ENCODE measurements at places on chromosomes 2 and 18.

- no peak for DNase-seq
These were observed 13.2 kb downstream of the ITM2C start for GRCh38 chr2:230877759-230878598.

GRCh38 chr18:39347701-39348100, 1782.1 kb upstream of the CELF4 start:
- no peak for DNase-seq

DNA sequence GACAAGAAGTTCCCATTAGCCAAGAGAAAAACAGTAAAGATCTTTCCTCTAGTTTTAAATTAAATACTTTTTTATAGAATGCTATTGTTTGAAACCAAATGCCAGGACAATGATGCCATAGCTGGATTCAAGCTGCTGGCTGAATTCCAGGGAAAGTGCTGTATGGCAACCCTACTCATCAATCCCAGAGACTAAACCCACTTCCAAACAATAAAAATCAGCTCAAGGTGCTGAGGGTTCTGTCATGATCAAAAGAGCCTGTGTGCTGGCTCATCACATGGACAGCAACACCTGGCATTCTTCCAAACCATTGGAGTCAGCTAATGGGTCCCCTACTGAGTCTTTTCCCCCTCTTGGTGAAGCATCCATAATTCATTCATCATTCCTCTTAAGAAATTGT, 53.7 kb upstream of the PARD3B start:
- DNase-seq: peak; percentile 93

DNA sequence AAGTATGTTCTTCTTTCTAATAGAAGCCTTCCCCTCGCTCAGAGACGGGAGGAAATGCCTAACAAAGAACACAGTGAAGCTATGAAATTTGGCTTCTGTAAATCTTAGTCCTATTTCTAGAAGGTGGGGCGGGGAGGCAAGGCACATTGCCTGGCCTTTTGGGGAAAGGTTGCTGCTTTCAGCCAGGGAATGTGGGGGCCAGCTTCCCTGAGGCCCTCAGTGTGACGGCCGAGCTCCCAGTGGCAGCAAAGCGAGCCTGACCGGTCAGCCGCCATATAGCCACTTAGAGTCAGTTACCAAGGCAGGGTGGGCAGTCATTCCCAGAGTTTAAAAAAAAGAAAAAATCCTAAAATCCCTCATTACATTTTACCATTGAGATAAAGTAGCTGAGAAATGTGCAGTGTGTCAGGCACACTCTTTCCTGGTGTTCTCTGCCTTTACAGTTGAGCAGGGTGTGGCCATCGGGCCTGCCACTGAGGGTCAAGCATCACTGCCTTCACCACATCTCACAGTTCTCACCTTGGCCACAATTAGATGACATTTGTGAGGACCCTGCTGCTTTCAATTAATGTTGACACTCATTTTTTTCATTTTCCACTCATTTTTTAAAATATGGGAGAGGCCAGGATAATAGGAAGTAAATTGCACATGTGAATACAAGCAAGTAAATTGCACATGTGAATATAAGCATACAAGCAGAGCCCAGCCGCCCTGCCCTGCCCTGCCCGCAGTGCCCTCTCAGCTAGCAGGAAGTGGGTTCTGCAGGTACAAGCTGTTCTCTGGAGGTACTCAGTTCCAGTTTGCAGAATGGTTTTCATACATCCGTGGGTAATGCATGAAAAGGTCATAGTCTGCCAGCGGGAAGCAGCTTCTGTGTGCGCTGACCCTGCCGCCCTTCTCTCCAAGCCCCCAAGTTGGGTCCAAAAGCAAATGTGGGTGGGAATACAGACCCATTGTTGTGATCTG, 76.9 kb downstream of the WDSUB1 start:
- DNase-seq: no peak

- DNase-seq: no peak
These were observed 31.3 kb downstream of the AAK1 start for GRCh38 chr2:69612200-69612599.

DNA sequence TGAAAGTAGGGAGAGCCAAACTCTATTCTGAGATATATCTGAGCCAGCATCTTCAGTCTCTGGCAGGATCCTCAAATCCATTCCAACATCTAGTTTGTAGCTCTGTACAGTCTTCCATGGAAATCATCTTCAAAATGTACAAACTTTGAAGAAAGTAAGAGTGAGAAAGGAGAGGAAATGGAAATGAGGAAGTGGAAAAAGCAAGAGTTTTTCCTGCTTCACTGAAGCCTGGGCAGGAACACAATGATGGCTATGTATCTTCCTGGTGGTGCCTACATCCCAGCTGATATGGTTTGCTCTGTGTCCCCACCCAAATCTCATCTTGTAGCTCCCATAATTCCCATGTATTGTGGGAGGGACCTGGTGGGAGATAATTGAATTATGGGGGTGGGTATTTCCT, 4.1 kb upstream of the RPIA start:
- no peak for DNase-seq

DNA sequence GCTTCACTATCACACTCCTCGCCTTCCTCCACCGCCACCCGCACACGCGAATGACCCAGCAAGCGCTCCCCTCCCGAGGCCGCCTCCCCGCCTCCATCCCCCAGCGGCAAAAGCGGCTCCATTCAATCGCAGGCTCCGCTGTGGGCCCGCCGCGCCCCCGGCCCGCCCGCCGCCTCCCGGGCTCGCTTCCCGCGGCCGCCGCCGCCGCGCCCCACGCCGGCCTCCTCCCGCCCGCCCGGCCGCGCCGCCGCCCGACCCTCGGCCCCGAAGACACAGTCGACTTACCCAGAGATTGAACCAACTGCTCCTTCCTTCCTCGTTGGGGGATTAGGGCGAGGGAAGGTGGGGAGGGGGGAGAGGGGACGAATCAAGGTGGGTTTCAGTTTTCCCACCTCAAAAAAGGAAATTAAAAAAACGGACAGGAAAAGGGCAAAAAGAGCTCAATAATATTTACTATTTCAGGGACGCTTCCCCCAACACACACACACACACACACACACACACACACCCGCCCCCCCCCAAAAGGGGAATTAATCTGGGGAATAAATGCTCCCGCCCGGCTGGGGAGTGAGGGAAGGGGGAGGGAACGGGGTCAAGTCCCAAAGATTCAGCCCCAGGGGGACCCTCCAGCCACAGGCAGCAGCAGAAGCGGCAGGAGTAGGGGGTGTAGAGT, 743 bp downstream of the XPO1 start:
- DNase-seq: no peak

- DNase-seq: peak; percentile 26
These were observed 285.4 kb downstream of the NRXN1 start for GRCh38 chr2:50746526-50746925.
